ENCODE measurements at places on chromosomes 2 and 18. TPM values are rescaled to one million over a fixed set of nuclear protein-coding genes. Genes with fewer than 3 reads are reported as not detected.

Gene TSPYL6
- not detected for total RNA-seq

Gene CHST9
- 0.52 TPM for total RNA-seq

Gene CTLA4
- not detected for total RNA-seq

Gene LBX2
- total RNA-seq: not detected

Gene STK39
- total RNA-seq: 15.7 TPM
